ENCODE measurements at places on chromosomes 7 and 10. TPM values are rescaled to one million over a fixed set of nuclear protein-coding genes. Genes with fewer than 3 reads are reported as not detected.

DNA sequence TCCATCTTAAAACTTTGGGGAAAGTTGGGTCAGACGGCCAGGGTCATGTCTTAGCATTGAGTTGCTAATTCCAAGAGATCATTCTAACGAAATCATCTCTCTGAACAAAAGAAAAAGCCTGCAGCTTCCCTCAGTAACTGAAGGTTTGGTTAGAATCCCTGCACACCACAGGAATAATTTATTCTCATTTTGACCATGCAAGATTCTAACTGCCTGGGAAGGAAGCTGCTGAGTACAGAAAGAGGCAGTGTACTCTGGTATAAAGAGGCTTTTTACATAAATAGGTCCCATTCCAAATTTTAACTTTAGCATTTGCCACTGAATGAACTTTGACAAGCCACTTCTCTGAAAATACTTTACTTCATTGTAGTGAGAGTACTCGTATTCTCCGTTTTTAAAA, 76.9 kb upstream of the RSBN1L start:
- no peak for DNase-seq

DNA sequence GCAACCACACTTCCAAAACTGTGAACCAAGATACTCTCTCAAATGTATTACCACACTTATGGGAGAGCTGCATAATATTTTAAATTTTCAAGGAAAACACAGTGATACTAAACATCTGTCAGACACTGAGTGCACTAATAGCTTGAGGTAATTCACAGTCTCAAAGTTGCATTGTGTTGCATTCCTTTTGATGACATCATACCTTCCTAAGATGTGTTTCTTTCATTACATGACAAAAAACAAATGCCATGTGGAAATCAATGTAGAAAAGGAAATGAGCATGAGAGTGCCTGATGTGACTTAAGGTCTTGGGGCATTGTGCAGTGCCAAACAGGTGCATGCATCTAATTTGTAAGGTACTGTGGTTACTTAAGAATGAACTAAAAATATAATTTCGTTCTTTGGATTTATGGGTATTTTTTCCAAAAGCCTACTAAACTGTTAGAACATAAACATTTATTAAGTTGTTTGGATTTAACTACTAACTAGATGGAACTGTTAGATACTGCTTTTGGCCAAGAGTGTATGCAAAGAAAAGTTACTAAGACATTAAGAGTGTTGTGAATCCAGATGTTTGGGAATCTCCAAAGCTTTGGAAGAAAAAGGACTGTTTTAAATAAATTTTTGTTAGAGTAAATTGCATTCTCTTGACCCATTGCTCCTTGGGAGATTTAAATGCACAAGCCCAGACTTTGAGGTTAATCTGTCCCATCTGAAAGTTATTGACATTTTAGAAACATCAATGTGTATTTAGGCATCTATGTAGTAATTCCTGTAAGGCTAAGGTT, 496.2 kb upstream of the SEMA3D start:
- peak; percentile 37 for DNase-seq

The BICC1 gene
- total RNA-seq, result 123 TPM

The DENND10 gene
- 91.3 TPM for total RNA-seq

GRCh38 chr7:33939121-33939520, 33.8 kb downstream of the BMPER start:
- DNase-seq, result no peak

DNA sequence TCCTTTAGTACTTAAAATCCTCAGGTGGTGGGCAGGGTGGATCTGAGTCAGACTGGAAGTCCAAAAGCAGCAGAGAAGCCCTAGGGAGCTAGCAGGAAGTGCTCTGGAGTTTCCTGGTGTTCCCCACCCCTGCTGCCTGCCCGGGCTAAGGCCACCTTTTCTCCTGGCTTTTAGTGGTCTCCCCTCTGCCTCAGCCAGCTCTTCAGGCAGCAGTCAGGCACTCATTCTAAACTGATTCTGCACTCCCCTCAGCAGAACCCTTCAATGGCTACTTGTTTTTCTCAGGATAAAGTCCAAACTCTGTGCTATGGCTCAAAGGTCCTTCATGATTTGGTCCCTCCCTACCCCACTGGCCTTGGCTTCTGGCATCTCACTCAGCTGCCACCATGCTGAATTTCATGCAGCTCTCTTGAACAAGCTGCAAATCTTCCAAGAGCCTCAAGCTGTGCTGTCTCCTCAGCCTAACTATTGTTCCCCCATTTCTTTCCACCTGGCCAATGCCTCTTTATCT, 28.9 kb upstream of the DNMBP start:
- DNase-seq, result peak; percentile 32

DNA sequence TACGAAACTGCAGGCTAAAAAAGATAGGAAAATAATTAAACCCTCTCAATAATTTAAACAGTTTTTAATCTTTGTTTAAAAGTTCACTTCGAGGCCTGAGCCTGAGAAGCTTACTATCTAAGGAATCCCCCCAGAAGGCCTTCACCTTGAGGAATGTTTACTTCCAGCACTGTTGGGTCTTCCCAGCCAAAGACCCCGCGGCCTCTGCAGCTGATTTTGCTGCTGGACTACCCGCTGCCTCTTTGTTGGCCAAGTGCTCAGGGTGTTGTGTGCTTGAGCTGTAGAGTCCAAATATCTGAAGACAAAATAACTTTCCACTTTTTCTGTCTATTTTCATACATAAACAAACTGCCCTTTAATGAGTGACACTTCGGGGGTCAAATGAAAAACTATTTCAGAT, 292.7 kb downstream of the GLRX3 start:
- no peak for DNase-seq

The ERVW-1 gene
- total RNA-seq, result not detected

DNA sequence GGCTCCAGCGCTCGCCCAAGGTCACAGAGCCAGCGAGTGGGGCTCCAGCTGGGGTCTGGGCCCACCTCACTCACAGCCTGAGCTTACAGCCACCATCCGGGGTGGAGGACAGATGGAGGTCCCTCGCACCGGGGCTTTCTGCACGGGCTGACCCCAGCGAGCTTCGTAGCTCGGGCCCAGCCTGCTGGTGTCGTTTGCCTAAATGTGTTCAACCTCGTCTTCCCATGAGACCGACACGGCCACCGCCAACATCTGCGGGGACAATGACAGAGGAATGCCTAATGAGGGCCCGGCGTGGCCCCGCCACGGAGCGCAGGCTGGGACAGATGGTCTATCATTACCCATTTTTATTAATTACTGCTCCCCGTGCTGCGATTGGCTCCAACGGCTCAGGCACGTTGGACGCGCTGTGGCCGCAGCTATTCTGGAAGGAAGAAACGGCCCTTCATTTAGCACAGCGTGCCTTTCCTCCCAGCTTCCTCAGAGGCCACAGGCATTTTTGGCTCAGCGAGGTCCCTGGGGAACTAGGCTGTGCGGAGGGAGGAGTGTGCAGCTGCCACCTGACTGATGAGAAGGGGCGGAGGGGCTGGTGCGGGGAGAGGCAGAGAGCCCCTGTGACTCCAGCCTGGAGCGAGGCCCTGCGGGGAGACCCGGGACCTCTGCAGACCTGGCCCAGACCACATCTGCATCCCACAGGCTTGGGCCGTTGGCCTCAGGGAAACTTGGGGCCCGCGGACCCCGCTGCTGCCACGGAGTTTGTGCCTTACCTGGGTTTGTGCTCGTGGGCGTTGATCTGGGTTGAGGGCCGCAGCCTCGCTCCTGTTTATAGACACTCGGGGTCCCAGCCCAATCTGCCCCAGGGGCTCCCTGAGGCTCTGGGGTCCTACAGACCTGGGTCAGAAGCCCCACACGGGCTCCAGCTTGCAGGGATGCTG, 22.9 kb upstream of the ELFN1 start:
- peak; percentile 79 for DNase-seq

Measured in fibroblast of the aortic adventitia (primary cell).